CD4-positive, alpha-beta T cell treated with Interleukin-15 for 4 hours (primary cell): ENCODE measurements at places on chromosomes 3 and 15.

GRCh38 chr15:85400606-85401005, 20.2 kb downstream of the AKAP13 start:
- no peak for DNase-seq

DNA sequence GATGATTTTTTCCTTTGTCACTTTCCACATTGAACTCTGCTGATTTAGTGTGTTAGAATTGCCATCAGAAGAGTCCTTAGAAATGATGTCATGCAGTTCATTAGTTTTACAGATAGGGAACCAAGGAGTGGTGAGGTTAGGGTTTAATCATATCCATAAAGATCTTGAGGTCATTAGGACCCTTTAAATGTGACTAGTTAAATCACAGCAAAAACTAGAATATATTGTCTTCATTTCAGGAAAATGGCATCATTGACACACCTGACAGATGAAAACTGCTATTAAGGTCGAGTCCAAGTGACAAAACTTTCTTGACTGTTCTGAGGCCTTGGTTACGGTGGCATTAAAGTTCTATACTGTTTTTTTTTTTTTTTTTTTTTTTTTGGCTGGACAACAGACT, 50.5 kb downstream of the MBNL1 start:
- DNase-seq = no peak

GRCh38 chr15:74845208-74845568, 2.2 kb upstream of the ULK3 start:
- DNase-seq = peak; percentile 63

DNA sequence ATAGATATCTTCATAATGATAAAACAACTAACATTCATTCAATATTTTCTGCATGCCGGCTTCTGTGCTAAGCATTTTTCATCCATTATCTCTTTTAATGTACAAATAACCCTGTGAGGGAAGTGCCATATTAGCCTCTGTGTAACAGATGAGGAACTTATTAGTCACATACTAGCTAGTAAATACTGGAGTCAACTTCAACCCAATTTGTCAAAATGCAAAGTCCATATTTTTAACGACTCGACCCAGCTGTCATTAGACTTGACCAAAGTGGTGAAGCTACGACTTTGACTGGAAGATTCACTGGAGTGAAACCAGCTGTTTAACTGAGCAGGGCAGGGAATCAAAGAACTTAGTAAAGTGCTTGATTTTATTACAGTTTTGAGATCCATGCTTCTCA, 41.6 kb downstream of the PARP15 start:
- no peak for DNase-seq

DNA sequence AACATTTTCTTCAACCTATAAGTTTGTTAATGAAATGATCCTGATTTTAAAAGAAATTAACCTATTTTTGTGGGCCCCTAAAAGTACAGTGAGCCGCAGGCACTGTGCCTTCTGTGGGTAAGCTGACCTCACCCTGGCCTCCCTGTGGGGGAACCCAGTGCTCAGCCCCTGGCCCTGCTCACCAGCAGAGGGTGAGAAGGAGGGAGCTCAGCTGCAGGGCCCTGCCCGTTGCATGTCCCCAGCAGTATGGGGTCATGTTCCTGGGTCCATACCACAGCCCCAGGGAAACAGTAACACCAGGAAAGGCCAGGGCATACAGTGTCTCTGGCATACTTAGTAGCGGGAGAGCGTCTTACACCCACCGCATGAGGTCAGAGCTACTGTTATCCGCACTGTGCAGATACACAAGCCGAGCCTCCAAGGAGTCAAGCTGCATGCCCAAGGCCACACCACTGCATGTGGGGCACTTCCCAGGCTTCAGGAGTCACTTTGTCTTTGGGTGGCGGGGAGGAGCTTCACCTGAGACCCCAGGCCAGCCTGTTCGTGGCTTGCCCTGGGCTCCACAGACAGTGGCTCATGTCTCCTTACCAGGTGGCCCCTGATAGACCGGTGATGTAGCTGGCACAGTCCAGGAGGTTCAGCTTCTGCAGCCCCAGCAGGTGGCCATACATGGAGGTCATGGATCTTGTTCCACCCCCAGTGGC, 22.6 kb upstream of the EHD4 start:
- no peak for DNase-seq

DNA sequence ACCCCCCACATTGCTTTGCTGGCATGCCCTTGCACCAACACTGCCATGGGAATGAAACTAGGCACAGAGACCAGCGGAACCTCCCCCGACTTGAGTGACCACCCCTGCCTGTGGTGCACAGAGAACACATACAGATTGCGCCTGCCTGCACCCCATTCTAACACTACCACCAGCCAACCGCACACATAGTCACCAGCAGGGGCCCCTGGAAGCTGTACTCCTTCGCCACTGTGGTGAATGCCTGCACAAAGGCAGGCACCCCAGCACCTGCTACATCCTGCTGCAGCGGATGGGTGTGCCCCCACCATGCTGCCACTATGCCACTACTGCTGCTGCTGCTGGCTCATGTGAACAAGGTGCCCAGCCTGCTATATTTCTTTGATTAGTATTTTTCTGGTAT, 27.4 kb upstream of the DNAAF4 start:
- DNase-seq = peak; percentile 22

DNA sequence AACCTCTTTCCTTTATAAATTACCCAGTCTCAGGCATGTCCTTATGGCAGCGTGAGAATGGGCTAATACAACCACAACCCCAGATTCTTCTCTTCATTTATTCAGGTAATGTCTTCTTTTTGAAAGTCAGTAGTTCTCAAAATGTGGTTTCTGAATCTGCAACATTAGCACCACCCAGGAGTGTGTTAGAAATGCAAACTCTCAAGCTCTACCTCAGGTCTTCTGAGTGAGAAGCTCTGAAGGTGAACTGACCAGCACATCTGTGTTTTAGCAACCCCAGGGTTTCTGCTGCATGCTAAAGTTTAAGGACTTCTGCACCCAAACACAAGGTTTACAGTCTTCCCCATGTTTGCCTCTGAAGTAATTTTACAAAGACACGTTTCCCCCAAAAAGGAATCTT, 22.3 kb upstream of the TRIM59 start:
- DNase-seq = no peak

GRCh38 chr3:67655364-67656121, 1.1 kb upstream of the SUCLG2 start:
- DNase-seq = peak; percentile 76

DNA sequence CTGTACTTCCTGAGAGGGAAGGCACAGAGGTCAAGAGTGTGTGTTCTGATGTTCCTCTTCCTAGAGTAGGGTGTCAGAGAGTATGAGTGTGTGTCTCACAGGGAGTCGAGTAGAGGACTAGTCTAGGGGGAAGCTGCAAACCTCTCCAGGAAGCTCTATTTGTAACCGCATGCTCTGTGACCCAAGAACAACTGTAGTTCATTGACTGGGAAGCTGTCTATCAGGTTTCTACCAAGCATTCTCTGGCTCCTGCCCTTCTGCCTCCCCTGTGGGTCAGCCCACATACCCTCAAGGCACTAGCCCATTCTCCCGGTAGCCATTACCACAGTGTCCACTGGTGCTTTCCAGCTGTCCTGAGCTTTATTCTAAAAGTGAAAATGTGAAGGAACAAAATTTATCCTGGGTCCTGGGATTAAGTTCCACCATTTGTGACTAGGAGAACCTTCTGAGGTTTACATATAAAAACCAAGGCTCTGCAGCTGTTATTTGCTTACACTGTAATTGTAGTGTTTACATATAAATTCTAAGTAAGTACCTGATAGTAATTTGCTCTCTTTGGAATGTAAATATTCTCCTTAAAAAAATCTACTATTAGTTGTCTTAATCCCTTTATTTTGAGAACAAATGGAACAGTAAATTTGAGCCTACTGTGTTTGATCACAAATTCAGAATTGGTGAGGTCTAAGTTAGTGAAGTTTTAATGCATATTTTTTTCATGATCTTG, 40.7 kb downstream of the MYRIP start:
- no peak for DNase-seq

DNA sequence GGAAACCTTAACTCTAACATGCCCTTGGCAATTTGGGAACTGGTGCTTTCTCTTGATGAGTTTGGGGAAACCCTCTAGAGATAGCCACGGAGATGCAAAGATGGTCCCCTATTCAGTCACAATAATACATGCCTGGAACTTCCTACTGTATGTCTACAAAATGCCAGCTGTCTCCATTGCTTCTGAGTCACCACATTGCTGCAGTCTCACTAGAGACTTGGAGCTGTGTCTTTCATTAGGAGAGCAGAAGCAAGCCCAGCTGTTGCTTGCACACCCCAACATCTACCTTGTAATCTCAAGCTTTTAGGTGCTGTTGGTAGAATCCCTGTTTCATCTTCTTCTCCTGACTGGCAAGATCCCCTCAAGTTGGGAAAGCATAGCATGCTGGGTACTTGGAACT, 261.0 kb downstream of the ADAMTSL3 start:
- no peak for DNase-seq

GRCh38 chr3:30954426-30954825, 60.0 kb upstream of the GADL1 start:
- DNase-seq = no peak

DNA sequence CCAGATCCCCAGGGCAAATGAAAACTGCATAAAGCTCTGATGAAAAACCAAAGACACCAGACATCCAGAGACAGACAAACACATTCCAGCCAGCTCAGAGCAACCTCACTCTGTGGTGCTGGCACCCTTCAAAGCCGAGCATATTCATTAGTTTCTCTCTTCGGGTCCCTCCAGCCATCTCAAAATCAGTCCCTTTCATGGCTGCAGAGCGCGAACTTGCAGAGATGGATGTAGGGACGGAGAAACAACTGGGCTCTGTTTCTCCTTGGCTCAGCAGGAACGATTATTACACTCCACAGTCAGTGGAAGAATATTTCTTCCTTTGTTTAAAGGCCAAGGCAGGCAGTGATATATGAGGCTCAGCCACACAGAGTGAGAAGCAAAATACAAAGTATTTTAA, 50.4 kb upstream of the SYN2 start:
- DNase-seq = no peak

GRCh38 chr3:170321321-170322034, 36.0 kb upstream of the SKIL start:
- DNase-seq = no peak

DNA sequence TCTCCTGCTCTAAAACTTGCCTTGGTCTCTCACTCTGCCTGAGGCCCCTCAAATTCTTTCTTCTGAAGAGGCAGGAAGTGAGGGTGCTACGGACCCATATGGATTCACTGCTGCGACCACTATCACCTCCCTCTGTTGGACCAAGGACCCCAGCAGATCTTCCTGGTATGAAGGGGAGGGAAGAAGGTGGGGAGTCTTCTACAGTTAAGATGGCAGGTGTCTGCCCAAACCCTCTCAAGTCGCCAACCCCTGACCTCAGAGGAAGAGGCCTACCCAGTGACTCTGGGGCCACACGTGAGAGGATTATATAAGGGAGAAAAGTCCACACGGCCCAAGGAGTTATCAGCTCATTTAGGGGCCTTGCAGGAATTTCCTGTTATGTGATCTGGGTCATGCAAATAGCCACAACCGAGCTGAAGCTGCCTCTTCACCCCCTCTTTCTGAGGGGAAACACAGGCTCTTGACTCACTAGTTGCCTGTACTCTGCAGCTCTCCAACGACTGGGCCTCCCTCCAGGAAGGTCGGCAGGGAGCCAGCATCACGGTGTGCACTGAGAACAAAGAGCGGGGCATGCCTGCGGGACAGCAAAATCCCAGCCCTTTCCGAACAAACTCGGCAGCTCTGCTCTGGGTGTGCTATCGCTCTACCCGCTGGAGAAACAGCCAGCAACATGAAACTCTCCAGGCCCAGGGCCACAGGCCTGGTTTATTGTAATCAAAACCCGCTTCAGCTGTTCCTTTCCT, 116.0 kb downstream of the XXYLT1 start:
- DNase-seq = no peak

DNA sequence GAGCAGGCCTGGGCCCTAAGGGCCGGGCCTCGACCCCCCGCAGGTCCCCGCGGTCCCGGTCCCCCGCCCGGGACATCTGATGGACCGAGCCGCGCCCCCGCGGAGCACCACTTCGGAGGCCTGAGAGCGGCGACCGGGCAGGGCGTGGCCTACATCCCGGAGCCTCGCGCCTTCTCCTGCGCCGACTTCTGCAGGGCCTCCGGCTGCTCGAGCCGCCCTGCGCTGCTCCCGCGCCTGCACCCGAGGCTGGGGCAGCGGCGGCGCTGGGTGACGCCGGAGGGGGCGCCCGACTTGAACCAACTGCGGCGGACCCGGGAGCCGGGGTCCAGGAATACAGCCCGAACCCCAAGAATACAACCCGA, 14.9 kb upstream of the GP9 start:
- DNase-seq = peak; percentile 11
